ENCODE measurements at places on chromosomes 2 and 18. TPM values are rescaled to one million over a fixed set of nuclear protein-coding genes. Genes with fewer than 3 reads are reported as not detected.

DNA sequence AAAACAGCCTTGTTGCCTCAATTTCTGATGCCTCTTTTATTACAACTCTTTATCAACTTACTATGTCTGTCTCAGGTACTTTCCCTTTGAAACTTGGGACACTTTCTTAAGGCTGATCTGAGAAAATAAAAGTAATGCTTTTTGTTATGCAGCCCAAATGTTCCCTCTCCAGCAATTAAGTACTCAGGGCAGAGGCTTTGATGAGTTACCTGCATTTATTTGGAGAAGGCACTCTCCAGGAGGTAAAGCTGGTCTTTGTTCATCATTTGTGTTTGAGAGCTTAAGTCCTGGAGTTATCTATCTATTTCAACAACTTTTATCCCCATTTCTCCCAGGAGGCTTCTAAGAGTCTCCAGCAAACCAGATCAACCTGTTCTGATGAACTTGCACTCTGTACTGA lies 259.2 kb downstream of the ASXL3 start:
- DNase-seq, result no peak

DNA sequence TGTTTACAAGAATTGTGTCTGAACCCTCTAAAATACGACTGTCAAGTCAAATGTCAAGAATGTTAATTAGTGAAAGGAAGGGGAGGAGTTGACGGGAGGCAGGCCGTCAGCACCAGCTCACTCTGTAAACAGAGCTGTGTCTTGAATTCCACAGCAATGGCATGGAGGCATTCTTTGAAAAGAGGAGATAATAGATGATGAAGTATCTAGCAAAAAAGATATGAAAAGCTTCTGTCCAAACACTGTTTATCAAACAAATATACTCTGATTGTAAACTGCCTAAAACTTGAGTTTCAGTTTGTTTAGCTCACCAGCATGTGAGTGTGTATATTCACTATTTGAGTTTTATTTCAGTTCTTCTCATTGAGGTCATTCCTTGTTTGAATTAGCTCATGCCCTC lies 94.7 kb upstream of the CDC42EP3 start:
- DNase-seq, result no peak

DNA sequence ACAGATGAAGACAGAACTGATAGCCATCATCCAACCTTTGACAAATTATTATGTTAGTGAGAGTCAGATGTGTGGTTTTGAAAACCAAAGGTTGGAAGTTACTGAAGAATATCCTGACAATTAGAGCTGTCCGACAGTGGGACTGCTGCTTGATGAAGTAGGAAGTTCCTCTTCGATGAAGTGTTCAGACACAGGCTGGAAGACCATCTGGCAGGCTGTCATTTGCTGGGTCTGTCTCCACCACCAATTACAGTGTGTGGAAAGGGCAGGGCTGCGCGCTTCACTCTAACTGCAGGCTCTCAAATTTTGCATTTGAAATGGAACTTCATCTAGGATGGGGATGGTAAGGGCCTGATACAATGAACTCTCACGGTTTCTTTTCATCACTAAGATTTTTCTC lies 313.8 kb downstream of the PIK3C3 start:
- no peak for DNase-seq

DNA sequence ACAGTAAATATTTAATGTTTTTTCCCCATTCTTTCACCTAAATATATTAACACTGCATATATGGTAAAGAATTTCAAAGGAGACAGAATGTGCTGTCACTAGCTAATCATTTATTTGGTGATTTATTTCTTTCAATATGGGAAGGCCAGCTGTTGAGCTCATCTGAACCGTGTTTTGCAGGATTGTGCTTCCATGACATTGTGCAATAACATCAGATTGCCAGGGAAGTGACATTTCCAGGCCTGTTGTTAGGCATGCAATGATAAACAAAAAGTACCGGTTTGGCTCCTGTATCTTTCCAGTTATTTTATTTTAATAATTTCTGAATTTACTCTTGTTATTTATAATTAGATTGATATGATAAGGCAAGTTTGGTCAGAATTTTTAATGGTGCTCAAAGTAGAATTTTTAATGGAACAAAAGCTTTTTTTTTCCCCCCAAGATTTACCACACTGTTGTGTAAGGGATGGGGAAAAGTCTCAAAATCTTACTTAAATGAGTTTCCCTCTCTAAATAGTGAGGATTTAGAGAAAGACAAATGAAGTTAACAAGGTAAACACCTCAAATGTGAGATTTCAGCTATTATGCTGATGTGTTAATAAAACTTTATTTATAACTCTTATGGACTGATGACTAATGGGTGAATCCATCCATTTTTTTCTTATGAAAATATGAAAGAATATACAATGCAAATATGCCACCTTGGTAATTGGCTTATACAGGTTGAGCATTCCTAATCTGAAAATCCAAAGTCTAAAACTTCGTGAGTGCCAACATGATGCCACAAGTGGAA lies 52.7 kb downstream of the MALT1 start:
- DNase-seq, result no peak

GRCh38 chr2:128358941-128359731 lies 40.5 kb upstream of the HS6ST1 start:
- DNase-seq, result no peak

DNA sequence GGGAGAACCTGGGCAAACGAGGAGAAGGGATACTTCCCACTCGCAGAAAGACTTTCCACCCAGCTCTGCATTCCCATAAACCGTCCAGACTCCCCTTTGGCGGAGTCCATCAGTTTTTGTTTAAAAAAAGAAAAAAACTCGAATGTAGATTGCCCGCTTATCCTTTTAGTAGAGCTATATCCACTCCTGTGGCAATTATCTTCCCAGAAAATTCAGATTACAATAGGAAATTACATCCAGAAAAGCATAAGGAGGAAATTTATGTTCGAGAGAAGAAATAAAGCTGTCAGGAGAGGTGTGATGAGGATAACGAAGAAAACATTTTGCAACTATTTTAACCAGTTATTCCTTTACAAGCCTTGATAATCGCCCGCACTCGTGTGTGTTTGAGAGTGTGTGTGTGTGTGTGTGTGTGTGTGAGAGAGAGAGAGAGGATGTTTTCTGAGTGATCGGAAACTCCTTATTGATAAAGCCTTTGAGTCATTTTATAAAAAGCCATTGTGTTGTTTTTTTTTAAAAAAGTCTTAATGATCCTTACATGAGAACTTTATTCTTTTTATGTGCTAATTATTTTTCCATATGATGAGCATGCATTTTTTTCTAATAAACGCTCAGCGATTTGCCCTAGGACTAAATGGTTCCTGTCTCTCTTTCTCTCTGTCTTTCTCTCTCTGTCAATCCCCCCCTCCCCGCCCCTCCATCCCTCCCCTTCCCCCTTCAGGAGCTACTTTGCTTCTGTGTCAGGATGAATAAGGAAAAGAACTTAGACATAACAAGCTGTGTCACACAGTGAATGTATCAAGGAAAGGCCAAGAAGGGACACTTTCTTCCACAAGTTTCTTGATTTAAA lies 1.1 kb upstream of the PPP3R1 start:
- DNase-seq, result peak; percentile 52

DNA sequence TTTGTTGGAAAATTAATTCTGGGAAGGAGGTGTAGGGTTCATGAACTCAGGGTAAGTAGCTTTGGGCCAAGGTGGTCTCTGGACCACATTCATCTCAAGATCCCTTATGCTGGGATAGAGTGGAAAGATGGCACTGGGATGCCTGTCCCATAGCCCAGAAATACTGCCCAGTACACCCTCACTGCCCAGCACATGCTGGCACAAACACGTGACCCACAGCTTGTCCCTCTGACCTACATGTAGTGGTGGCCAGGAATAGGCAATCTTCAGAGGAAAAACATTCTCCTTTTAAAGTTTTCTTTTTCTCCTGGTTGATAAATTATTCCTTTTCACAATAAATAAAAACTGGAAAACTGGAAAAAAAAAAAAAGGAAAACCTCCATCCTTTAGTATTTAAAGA lies 135.6 kb upstream of the ACAA2 start:
- DNase-seq, result no peak

DNA sequence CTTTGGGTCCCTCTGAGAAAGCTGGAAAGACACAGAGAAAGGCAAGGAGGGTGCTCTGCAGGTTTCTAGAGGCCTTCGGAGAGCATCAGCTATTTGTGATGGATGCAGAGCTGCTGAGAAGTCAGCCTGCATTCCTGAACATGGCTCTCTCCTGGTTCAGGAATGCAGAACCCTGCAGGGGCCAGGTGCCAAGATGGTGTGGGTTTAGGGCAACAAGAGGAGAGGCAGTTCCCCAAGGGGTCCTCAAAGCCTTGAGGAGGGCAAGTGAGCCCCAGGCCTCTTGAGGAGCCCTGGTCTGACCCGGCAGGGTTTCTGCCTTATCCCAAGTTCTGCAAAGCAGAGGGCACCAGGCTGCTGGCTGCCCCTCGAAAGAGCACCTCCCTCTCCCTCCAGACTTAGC lies 93.3 kb downstream of the HS1BP3 start:
- no peak for DNase-seq

DNA sequence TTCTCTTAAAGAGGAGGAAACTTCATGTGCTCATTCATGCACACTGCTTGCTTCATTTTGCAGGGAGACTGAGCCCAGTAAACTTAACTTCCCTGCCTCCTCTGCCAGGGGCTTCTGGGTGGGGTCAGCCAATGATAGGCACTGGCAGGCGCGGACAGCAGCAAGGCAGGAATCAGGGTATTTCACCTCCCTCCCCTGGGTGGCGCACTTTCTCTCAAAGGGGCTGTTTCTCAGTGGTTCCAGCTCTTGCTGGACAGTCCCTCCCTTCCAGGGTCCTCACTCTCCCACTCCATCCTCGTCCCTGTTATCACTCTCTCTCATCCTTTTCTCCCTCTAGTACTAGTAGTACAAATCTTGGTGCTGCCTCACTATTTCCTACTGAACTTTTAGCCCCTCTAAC lies 320.5 kb upstream of the ZNF521 start:
- no peak for DNase-seq

DNA sequence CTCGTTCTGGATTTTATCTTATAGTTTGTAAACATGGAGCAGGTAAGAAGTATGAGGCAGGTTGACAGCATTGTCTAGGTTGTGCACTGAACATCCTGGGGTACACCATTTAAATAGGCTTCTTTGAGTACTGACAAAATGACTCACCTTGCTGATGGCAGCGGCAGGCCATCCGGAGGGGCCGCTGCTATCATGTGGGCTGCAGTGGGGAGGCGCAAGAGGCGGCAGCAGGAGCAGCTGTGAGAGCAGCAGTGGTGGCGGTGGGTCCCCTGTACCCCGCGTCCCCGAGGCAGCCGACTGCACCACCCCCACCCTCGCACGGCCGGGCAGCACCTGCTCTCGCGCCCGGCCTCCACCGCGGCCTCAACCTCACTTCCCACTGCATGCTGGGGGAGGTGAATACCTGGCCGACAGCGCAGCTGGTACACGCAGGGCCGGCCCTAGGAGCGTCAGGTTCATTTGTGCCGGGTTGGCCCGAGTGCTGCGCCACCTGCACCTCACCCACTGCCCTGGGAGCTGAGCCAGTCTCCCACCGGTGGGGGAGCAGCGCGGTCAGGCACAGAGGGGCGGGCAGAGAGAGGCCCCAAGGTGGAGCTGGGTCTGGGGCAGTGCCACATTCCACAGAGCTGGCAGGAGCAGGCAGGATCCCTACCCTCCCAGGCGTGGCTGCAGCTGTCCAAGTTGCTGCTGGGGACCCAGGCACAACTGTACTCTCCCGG lies 154.5 kb upstream of the RBMS1 start:
- no peak for DNase-seq

The LRATD1 gene
- polyA plus RNA-seq, result 44.4 TPM

The TNS1 gene
- 16.2 TPM for polyA plus RNA-seq

The ATP6V1B1 gene
- polyA plus RNA-seq, result 2.9 TPM

The MC5R gene
- not detected for polyA plus RNA-seq

The EML6 gene
- polyA plus RNA-seq, result 6.1 TPM

All from hepatocyte (in vitro differentiated cells).